ENCODE measurements at places on chromosomes 6 and 20. TPM values are rescaled to one million over a fixed set of nuclear protein-coding genes. Genes with fewer than 3 reads are reported as not detected.

Gene BEND3
- 3.9 TPM for total RNA-seq

Gene GPR6
- not detected for total RNA-seq

Gene PGBD1
- 8.5 TPM for total RNA-seq

Gene PROKR2
- not detected for total RNA-seq

Gene HAO1
- not detected for total RNA-seq

Gene SLPI
- total RNA-seq = not detected

Gene NDUFAF5
- total RNA-seq = 24.4 TPM

Gene HTR1E
- not detected for total RNA-seq

Gene SAPCD1
- 2.4 TPM for total RNA-seq
